ENCODE measurements at places on chromosomes 3 and 15.

- no peak for DNase-seq
Measured at GRCh38 chr3:169264711-169265110, 398.8 kb downstream of the MECOM start.

- no peak for DNase-seq
Measured at GRCh38 chr15:90570643-90571042, 40.9 kb downstream of the CRTC3 start.

DNA sequence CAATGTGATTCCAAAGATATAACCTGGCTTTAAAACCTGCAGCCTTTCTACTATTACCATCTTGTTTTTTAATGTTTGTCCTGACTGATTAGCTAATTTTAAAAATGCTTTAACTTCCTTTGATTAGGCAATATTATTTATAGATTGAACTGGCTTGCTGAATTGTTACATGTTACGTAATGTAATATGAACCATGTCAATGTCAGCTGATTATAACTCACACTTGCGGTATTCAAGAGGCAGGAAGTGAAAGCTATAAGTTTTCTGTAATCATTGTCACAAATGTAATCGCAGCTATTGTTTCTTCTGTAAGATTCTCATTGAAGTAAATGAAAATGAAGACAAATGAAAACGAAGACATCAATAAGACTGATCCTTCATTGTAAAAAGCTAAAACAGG lies 146.8 kb downstream of the ROBO2 start:
- no peak for DNase-seq

DNA sequence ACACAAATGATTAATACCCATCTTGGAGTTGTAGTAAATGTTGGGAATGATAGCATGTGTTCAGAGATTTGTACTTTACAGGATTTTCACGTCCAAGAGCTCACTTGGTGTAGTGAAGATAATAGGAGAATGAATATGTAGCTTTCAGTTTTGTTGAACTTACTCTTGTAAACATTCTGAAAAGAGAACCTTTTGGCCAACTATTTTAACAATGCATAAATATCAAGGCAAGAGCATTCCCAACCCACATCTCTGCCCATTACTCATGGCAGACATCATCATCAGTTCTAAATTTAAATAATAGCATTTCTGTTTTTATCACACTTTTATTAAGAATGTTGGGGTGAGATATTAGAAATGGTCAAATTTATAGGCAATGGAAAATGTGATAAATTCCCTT lies 465.2 kb upstream of the TPRG1 start:
- DNase-seq = no peak

- DNase-seq = no peak
Measured at GRCh38 chr15:47506329-47507100, 210.8 kb upstream of the SEMA6D start.

GRCh38 chr3:182597621-182598041 lies 195.7 kb upstream of the ATP11B start:
- DNase-seq = no peak

DNA sequence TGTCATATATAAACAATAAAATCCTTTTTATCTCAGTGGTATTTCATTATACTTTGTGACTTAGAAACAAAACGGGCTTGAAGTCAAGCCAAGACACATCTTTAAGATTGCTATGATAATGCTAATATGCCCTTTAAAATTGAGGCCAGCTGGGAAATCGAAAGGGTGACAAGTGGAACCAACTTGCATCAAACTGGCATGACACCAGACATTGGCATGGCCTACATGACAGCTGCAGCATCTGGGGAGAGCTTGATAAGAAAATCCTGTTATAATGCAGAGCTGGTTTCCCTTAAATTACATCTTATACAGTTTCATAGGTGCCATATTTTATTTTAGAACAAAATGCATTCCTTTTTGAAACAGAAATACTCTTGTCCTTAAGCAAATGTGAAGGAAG lies 325.2 kb downstream of the ZBBX start:
- DNase-seq = no peak

GRCh38 chr15:88792342-88793282 lies 10.6 kb upstream of the ACAN start:
- no peak for DNase-seq

- DNase-seq = no peak
Measured at GRCh38 chr3:190517687-190518086, 3.8 kb downstream of the IL1RAP start.
